ENCODE measurements at places on chromosomes 5 and 9. TPM values are rescaled to one million over a fixed set of nuclear protein-coding genes. Genes with fewer than 3 reads are reported as not detected.

Gene IER5L
- total RNA-seq, result 28.3 TPM

Gene ADRB2
- 2.2 TPM for total RNA-seq

Gene PDE6A
- total RNA-seq, result not detected

Gene KCNN2
- total RNA-seq, result 0.57 TPM

Gene SHISAL2B
- not detected for total RNA-seq

Gene GPX3
- total RNA-seq, result 1,257 TPM

Gene TMEM232
- 2.5 TPM for total RNA-seq

Gene FGF10
- total RNA-seq, result 10.0 TPM

Gene QRFP
- not detected for total RNA-seq

Gene FCN2
- not detected for total RNA-seq

Gene GDA
- not detected for total RNA-seq

Gene FOXD4L5
- total RNA-seq, result 0.45 TPM

Gene GABRP
- 0.72 TPM for total RNA-seq

Gene ZNF354C
- total RNA-seq, result 6.3 TPM

Gene CDH9
- not detected for total RNA-seq

Gene MSX2
- total RNA-seq, result 1.3 TPM

Gene TRPM3
- total RNA-seq, result 1.5 TPM

Gene DMGDH
- 5.2 TPM for total RNA-seq

Gene UBE2QL1
- 1.6 TPM for total RNA-seq

Gene STPG3
- total RNA-seq, result not detected

Gene GM2A
- 25.0 TPM for total RNA-seq

Gene CD274
- 5.7 TPM for total RNA-seq

Gene HSPB3
- total RNA-seq, result not detected

Gene FSTL4
- total RNA-seq, result not detected

Gene SEC24A
- total RNA-seq, result 28.8 TPM

Gene EDIL3
- total RNA-seq, result 205 TPM

Gene OXCT1
- 32.1 TPM for total RNA-seq

Gene IRX1
- not detected for total RNA-seq

Gene CDC20B
- total RNA-seq, result not detected

Gene FBXO38
- 64.4 TPM for total RNA-seq

Gene CENPH
- 2.3 TPM for total RNA-seq

Gene FAM221B
- not detected for total RNA-seq
